ENCODE measurements at places on chromosomes 3 and 15. TPM values are rescaled to one million over a fixed set of nuclear protein-coding genes. Genes with fewer than 3 reads are reported as not detected.

GRCh38 chr15:38300395-38300794 is 47.8 kb downstream of the SPRED1 start:
- DNase-seq = no peak

The ZIC1 gene
- 10.5 TPM for total RNA-seq

GRCh38 chr15:83356501-83357399 is 72.3 kb upstream of the BNC1 start:
- DNase-seq = no peak

The CD96 gene
- total RNA-seq = 0.22 TPM
